ENCODE measurements at places on chromosomes 11 and 22.

GRCh38 chr11:531919-532526 lies 3.4 kb downstream of the HRAS start:
- H3K36me3 ChIP-seq = peaks cover 28% of the 10 kb centered on the region
- no peak overlapping the region for H3K27ac ChIP-seq
- peaks cover 6% of the 10 kb centered on the region for H3K4me1 ChIP-seq
- no peaks in the 10 kb centered on the region for H3K27me3 ChIP-seq
- no peak for DNase-seq

DNA sequence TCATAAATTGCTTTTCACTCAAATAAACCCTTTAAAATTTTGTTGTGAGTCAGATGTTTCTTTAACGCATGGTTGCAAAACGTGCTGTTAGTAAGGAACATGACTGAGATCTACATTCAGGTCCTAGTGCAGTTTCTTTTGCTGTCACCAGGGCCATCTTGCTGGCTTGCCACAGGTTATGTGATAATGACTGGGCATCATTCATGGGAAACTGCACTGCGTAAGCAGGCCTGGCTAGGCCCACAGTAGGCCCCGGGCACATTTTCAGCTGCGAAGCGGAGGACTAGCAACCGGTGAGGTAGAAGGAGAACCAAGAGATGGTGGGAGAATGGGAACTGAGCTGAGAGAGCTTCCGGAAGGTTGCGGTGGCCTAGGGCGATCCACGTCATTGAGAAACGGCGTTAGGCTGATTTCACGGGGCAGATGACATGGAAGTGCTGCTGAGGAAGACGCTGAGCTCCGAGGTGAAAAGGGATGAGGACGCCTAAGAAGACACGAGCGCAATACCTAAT lies 3.2 kb upstream of the KLHDC7B start:
- H3K27ac ChIP-seq = peak overlapping the region; percentile 100
- no peak overlapping the region for H3K4me3 ChIP-seq
- H3K36me3 ChIP-seq = peaks cover 27% of the 10 kb centered on the region

GRCh38 chr11:45100339-45100738 lies 46.1 kb upstream of the PRDM11 start:
- H3K36me3 ChIP-seq = peaks cover 4% of the 10 kb centered on the region
- peak overlapping the region; percentile 79 for H3K27ac ChIP-seq
- H3K4me3 ChIP-seq = peak overlapping the region; percentile 52

DNA sequence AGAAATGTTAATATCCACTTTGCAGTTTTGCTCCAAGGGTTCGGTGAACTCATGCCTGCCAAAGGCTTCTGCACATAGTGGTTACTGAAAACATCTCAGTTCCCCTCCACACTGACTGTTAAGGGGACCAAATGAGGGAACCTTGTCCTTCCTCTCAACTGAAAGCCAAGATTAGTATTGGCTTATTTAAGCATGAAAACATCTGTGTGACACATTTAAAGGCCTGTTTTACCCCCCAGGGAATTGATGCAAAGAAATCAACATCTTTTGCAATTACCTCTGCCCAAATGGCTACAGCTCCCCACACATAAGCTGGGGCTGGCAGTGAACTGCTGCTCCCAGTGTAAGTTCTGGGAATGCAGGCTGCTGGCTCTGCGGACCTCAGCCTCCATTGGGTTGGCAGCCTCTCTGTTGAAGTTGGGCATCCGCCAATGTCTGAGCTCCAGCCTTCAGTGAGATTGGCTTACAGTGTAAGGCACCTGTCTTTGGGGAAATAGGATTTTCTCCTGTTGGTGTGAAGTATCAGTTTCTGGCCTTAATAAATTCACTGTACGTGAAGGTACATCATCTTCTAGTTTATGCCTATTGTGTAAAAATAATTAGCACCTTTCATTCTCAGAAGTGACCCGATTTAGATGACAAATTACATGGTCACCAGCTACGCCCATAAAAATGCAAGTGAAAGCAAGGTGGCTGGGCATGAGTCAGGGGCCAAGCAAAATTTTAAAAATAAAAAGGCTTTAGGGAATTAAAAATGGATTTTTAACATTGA lies 213.4 kb upstream of the SYN3 start:
- no peak for DNase-seq
- no peaks in the 10 kb centered on the region for H3K36me3 ChIP-seq
- no peaks in the 10 kb centered on the region for H3K27me3 ChIP-seq
- no peak overlapping the region for H3K27ac ChIP-seq
- H3K4me1 ChIP-seq = no peaks in the 10 kb centered on the region
- no peak overlapping the region for H3K4me3 ChIP-seq

GRCh38 chr22:47100019-47100418 lies 337.6 kb downstream of the TBC1D22A start:
- H3K4me3 ChIP-seq = no peak overlapping the region
- peaks cover 6% of the 10 kb centered on the region for H3K36me3 ChIP-seq
- DNase-seq = no peak

GRCh38 chr11:44923115-44923514 lies 27.6 kb downstream of the TP53I11 start:
- H3K4me1 ChIP-seq = peaks cover 12% of the 10 kb centered on the region
- no peak for DNase-seq
- peaks cover 20% of the 10 kb centered on the region for H3K36me3 ChIP-seq
- no peak overlapping the region for H3K27ac ChIP-seq
- H3K4me3 ChIP-seq = no peak overlapping the region

- H3K36me3 ChIP-seq = peaks cover 13% of the 10 kb centered on the region
- DNase-seq = no peak
- H3K27me3 ChIP-seq = no peaks in the 10 kb centered on the region
- peaks cover 19% of the 10 kb centered on the region for H3K4me1 ChIP-seq
Measured at GRCh38 chr11:128271401-128271800, 316.0 kb downstream of the ETS1 start.

- H3K36me3 ChIP-seq = no peaks in the 10 kb centered on the region
- no peak for DNase-seq
- peak overlapping the region; percentile 46 for H3K27ac ChIP-seq
Measured at GRCh38 chr22:43235445-43236409, 48.8 kb upstream of the TTLL12 start.

GRCh38 chr22:38766076-38766777 lies 10.4 kb upstream of the SUN2 start:
- no peaks in the 10 kb centered on the region for H3K36me3 ChIP-seq
- no peaks in the 10 kb centered on the region for H3K27me3 ChIP-seq
- no peak overlapping the region for H3K27ac ChIP-seq
- no peak overlapping the region for H3K4me3 ChIP-seq
- H3K4me1 ChIP-seq = peaks cover 13% of the 10 kb centered on the region
- DNase-seq = peak; percentile 33

Data from effector memory CD8-positive, alpha-beta T cell (primary cell).